Left lung (tissue), 14 donors: ENCODE measurements at places on chromosomes 1 and 21. TPM values are rescaled to one million over a fixed set of nuclear protein-coding genes. Genes with fewer than 3 reads are reported as not detected.

DNA sequence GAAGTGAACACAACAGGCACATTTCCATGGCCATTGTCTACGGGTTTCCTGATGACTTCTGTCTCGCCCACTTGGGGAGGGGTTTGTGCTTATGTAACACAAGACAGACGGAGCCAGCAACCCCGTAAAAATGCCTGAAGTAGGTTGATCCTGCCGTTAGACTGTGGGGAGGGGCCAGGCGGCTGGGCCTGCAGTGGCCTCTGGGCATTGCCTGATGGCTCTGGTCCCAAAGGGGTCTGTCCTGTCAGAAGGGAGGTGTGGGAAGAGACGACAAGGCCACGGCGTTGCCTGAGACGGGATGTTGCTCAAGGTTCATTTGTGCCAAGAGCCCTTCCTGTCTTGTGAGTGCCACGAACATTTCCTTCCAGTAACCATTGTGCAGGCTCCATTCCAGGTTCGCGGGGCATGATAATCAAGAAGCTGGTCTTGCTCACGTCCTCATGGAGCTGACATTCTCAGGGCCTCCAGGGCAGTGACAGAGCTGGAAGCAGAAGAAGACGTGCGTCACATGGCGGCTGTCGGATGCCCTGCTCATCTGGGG, 44.7 kb downstream of the ABCG1 start:
- DNase-seq: peak; percentile 40

The CHD5 gene
- 0.12 TPM for polyA plus RNA-seq

The UMODL1 gene
- polyA plus RNA-seq: 0.69 TPM

DNA sequence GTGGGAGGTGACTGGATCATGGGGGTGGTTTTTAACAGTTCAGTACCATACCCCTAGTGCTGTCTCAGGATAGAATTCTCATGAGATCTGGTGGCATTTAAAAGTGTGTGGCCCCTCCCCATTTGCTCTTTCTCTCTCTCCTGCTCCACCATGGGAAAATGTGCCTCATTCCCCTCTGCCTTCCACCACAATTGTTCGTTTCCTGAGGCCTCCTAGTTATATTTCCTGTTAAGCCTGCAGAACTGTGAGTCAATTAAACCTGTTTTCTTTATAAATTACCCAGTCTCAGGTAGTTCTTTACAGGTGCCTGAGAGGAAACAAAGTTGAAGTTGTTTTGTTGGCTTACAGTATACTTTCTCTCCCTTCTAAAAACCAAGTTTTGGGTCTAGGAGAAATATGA, 23.1 kb upstream of the SLC22A15 start:
- no peak for DNase-seq

The AMY1C gene
- polyA plus RNA-seq: 0.73 TPM

The TSACC gene
- 0.80 TPM for polyA plus RNA-seq

GRCh38 chr21:44871576-44872269, 1.8 kb downstream of the PTTG1IP start:
- peak; percentile 22 for DNase-seq

DNA sequence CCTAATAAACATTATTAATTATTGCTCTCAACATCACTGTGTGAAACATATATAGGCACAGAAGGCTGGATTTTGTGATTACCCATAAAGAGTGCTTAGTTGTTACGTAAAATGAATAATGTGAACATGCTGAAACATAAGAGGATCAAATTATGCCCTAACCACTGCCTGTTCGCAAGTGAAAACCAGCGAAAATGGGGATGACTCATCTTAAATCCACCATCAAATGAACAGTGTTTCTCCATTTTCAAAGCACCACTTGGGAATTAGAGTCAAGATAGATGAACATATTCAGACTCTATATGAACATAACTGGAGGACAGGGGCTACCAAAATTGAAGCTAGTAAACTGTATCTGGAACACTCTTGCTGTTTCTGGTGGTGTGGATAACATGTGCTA, 386.2 kb downstream of the HHIPL2 start:
- DNase-seq: no peak

- no peak for DNase-seq
Measured at GRCh38 chr1:223776826-223777454, 64.6 kb downstream of the CAPN2 start.

The C1orf94 gene
- polyA plus RNA-seq: not detected

The CSF3R gene
- polyA plus RNA-seq: 5.7 TPM

- no peak for DNase-seq
Measured at GRCh38 chr1:111707906-111708305, 31.3 kb downstream of the INKA2 start.

- no peak for DNase-seq
Measured at GRCh38 chr1:175441791-175442190, 249.2 kb upstream of the KIAA0040 start.

DNA sequence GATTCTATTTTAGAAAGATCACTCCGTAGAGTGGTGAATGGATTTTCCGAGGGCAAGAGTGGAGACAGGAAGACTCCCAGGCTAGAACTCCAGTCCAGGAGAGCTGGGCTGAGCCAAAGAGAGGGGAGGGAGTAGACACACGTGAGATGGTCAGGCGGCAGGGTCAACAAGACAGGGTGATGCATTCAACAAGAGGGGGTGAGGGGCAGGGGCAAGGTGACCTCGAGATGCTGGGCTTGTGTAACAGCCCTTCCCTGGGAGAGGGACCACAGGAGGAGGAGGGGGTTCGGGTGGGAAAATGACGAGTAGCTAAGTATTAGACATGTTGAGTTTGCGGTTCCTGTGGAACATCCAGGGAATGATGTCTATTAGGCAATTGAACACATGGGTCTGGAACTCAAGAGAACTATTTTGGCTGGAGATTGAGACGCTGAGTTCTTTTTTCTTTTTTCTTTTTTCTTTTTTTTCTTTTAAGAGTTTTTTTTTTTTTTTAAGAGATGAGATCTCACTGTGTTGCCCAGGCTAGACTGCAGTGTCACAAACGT, 13.3 kb downstream of the RSPO1 start:
- DNase-seq: no peak

- DNase-seq: no peak
Measured at GRCh38 chr1:31567956-31568570, 8.3 kb upstream of the TINAGL1 start.

The IRF6 gene
- 17.7 TPM for polyA plus RNA-seq

GRCh38 chr1:164473544-164473943, 85.4 kb upstream of the PBX1 start:
- DNase-seq: no peak

The CA6 gene
- not detected for polyA plus RNA-seq

GRCh38 chr1:159974350-159974965, 20.4 kb upstream of the SLAMF9 start:
- no peak for DNase-seq

DNA sequence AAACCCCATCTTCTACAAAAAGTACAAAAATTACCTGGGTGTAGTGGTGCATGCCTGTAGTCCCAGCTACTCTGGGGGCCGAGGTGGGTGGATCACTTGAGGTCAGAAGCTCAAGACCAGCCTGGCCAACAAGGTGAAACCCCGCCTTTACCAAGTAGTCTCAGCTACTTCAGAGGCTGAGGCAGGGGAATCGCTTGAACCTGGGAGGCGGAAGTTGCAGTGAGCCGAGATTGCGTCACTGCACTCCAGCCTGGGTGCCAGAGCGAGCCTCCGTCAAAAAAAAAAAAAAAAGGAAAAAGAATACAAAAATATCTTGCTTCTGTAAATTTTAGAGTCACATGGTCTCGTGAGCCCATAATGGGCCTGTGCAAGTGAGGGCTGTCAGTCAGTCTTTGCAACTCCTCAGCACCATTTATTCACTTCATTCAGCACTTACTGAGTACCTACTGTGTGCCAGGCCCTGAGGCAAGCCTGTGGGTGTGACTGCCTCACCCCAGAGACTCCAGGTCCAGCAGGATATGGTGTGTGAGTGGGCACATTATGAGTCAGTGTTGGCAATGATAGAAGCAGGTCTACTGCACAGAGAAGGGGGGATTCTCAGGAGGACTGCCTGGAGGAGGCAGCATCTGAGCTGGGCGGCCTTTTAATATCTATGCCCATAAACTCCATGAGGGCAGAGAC, 46.8 kb upstream of the TARDBP start:
- DNase-seq: no peak

- peak; percentile 66 for DNase-seq
Measured at GRCh38 chr1:43612406-43612805, 37.5 kb upstream of the KDM4A start.

- DNase-seq: no peak
Measured at GRCh38 chr1:217627431-217627830, 3.5 kb downstream of the GPATCH2 start.

The FUCA1 gene
- 20.4 TPM for polyA plus RNA-seq

The GCSAML gene
- 0.27 TPM for polyA plus RNA-seq

The TFAP2E gene
- polyA plus RNA-seq: 5.0 TPM

The NEXN gene
- 35.4 TPM for polyA plus RNA-seq

GRCh38 chr1:37813529-37814145, 5.6 kb upstream of the YRDC start:
- DNase-seq: no peak

DNA sequence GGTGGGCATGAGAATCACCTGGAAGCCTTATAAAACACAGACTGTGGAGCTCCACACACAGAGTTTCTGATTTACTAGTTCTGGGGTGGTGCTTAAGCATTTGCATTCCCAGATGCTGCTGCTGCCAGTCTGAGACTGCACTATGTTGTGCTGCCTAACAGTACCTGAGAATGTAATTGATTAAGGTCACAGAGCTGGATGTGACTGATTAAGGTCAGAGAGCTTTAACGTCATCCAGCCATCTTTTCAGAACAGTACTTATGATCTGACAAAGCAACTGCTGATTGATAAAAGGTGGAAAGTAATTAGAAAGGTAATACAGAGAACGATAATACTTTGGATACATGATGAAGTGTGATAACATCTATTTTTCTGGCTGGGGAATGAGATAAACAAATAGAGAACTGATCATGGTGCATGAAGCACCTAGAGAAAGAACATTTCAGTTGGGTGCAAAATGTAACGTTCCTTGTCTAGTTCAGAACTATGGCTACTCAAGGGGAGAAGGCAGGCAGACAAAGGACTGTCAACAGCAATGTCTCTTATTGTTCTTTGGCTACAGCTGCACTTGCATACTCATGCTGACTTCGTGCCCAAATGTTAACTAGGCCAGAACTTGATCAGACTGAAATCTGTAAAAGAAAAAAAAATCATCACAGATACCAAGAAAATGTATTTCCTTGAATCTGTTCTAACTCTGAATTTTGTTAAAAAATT, 3.7 kb upstream of the UCK2 start:
- no peak for DNase-seq

GRCh38 chr1:206658981-206659273, 23.6 kb downstream of the DYRK3 start:
- no peak for DNase-seq

GRCh38 chr1:247539215-247539614, 3.0 kb upstream of the OR2C3 start:
- DNase-seq: no peak

The LRRC53 gene
- polyA plus RNA-seq: not detected

DNA sequence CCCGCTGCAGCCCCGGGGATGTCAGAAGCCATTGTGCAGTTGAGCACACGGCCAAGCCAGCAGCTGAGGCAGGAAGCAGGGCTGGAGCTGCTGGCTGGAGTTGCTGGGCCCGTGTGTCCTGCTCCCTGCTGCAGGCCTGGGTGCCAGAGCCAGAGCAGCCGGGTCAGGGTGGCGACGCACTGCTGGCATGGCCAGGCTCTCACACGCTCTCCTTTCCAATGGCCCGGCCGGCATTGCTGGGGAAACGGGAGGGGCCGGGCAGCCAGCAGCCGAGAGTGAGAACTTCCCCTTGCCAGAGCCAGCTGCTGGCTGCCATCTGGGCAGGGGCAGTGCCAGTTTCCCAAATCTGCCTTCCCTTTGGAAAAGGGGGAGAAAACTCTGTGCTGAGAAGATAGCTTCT, 82.4 kb upstream of the PROX1 start:
- no peak for DNase-seq

DNA sequence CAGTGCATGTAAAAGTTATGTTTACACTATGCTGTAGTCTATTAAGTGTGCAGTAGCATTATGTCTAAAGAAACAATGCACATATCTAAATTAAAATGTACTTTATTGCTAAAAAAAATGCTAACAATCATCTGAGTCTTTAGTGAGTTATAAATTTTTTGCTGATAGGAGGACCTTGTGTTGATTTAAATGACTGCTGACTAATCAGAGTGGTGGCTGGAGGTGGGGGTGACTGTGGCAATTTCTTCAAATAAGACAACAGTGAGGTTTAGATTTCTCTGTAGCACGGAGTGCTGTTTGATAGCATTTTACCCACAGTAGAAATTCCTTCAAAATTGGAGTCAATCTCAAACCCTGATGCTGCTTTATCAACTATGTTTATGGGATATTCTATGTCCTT, 37.0 kb downstream of the HS2ST1 start:
- DNase-seq: no peak

The GBP7 gene
- polyA plus RNA-seq: 0.39 TPM

- no peak for DNase-seq
Measured at GRCh38 chr1:81920245-81920740, 119.6 kb downstream of the ADGRL2 start.

- no peak for DNase-seq
Measured at GRCh38 chr1:100565533-100565932, 27.6 kb downstream of the GPR88 start.

- no peak for DNase-seq
Measured at GRCh38 chr1:178168536-178168935, 74.6 kb downstream of the RASAL2 start.

The FCGR3B gene
- 0.94 TPM for polyA plus RNA-seq

- DNase-seq: no peak
Measured at GRCh38 chr1:207619871-207620542, 24.9 kb upstream of the CR1L start.

GRCh38 chr21:25664491-25664931, 25.5 kb downstream of the JAM2 start:
- DNase-seq: no peak

DNA sequence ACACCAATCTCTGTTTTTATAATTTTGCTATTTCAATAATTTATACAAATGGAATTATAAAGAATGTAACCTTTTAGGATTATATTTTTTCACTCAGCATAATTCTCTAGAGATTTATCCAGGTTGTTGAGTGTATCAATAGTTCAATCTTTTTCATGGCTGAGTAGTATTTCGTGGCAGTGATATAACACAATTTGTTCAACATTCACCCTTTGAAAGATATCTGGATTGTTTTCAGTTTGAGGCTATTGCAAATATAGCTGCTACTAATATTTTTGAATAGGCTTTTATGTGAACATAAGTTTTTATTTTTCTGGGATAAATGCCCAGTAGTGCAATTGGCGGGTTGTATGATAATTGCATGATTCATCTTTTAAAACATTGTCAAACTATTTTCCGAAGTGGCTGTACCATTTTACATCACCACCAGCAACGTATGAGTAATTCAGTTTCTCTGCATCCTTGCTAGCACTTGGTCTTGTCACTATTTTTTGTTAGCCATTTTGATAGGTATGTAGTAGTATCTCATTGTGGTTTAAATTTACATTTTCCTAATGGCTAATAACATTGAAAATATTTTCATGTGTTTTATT, 55.6 kb upstream of the ABCD3 start:
- DNase-seq: no peak

The BRINP2 gene
- 0.99 TPM for polyA plus RNA-seq

DNA sequence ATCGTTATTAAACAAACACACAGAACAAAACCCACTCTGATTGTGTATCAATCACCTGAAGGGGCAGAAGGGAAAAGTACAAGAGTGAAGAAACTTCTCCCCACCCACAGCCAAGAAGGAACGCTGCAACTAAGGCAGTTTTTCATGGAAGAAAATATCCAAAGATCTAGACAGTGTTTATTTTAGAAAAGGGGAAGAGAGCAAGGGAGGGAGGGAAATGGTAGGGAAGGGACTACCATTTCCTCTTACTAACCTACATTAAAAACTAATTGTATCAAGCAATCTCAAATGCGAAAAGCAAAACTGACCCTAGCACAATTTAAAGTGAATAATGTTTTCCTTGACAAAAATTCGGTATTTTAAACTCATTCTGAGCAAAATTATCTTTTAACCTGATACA, 3.5 kb downstream of the NRIP1 start:
- no peak for DNase-seq

The SV2A gene
- polyA plus RNA-seq: 6.0 TPM

The OR2T33 gene
- not detected for polyA plus RNA-seq
